Esophagus muscularis mucosa (tissue), 4 donors: ENCODE measurements at places on chromosomes 6 and 20. TPM values are rescaled to one million over a fixed set of nuclear protein-coding genes. Genes with fewer than 3 reads are reported as not detected.
A peak's percentile ranks its signal among the peaks of the same experiment; 100 is the strongest.

GRCh38 chr6:140979642-140980091, 1153.1 kb upstream of the GJE1 start:
- H3K36me3 ChIP-seq = no peaks in the 10 kb centered on the region
- no peaks in the 10 kb centered on the region for H3K27me3 ChIP-seq
- no peak overlapping the region for H3K4me3 ChIP-seq
- H3K27ac ChIP-seq = peak overlapping the region; percentile 64
- H3K4me1 ChIP-seq = peaks cover 21% of the 10 kb centered on the region
- DNase-seq = no peak

DNA sequence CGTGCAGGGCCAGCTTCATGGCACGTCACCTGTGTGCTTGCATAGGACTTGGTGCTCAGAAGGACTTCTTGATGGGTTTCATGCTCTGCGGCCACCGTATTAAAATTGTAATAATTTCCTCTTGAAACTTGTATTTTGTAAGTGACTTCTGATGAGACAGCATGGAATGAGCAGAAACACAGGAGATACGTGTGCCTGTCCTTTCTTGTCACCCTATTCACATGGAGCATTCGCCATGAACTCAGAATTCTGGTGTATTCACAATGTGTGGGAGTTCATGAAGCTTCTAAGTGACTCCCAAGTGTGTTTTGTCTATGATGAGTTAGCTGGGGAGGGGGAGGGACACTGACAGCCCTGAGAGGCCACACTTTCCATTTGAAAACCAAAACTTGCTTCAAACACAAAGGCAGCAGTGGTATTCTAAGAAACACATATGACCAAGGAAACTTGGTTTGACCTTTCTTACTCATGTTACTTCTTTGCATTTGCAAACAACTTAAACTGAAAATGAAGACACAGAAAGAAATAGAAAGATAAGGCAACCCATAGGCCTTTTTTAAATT, 92.1 kb upstream of the NEDD9 start:
- no peaks in the 10 kb centered on the region for H3K27me3 ChIP-seq
- no peak overlapping the region for H3K4me3 ChIP-seq
- H3K36me3 ChIP-seq = no peaks in the 10 kb centered on the region
- H3K4me1 ChIP-seq = no peaks in the 10 kb centered on the region
- DNase-seq = peak; percentile 24

GRCh38 chr20:36604952-36605398, 604 bp upstream of the RAB5IF start:
- no peaks in the 10 kb centered on the region for H3K27me3 ChIP-seq
- peaks cover 23% of the 10 kb centered on the region for H3K36me3 ChIP-seq
- H3K27ac ChIP-seq = peak overlapping the region; percentile 93
- H3K4me1 ChIP-seq = peaks cover 18% of the 10 kb centered on the region
- DNase-seq = no peak

DNA sequence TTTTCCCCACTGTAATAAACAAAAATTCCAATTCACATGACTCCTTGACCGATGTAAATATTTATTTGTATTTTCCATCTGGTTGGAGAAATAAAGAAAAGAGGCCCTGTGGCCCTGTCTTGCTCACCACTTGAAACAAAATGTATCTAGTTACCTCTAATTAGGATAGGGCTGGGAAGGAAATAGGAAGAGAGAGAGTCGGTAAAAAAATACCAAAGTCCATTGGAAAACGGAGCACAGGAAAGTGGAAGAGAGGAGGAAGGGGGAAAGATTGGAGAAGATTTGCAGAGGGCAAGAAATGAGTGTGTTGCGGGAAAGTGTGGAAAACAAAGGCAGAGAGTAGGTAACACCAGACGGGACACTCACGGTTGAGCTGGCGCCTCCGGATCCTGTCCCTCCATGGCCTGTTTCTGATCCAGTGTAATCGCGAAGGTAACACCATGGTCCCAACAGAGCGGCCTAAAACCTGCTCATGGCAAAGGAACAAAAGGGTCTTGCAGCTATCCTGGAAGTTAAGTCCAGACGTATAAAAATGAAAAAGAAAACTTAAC, 105.8 kb upstream of the RIPOR2 start:
- H3K36me3 ChIP-seq = no peaks in the 10 kb centered on the region
- no peak overlapping the region for H3K27ac ChIP-seq
- H3K27me3 ChIP-seq = no peaks in the 10 kb centered on the region
- DNase-seq = peak; percentile 75

DNA sequence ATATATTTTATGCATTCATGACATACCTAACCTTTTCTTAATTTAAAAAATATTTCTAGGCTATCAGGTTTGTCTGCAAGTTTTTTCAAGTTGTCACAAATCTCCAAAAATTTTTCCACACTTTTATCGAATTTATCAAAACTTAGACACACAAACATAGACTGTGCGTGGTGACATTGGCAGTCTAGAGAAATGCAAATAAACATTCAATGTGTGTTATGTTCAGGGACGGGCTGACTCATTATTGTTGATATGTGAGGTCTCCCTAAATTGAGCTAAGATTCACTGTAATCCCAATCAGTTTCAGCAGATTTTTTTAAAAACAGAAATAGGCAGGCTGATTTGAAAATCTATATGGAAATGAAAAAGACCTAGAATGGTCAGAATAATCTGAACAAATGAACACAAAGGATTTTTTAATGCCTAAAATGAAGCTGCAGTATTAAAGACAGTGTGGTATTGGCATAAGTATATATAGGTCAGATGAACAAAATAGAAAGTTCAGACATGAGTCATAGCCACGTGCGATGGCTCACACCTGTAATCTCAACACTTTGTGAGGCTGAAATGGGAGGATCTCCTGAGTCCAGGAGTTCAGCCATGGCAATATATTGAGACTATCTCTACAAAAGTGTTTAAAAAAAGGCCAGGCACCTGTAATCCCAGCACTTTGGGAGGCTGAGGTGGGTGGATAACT, 19.2 kb downstream of the BLTP3A start:
- no peak overlapping the region for H3K27ac ChIP-seq
- no peaks in the 10 kb centered on the region for H3K27me3 ChIP-seq
- no peaks in the 10 kb centered on the region for H3K36me3 ChIP-seq
- H3K4me1 ChIP-seq = no peaks in the 10 kb centered on the region
- no peak overlapping the region for H3K4me3 ChIP-seq

- no peaks in the 10 kb centered on the region for H3K27me3 ChIP-seq
- no peaks in the 10 kb centered on the region for H3K36me3 ChIP-seq
- H3K4me1 ChIP-seq = no peaks in the 10 kb centered on the region
- H3K4me3 ChIP-seq = no peak overlapping the region
- no peak for DNase-seq
Measured at GRCh38 chr6:10465629-10466499, 51.0 kb upstream of the TFAP2A start.

- H3K4me3 ChIP-seq = no peak overlapping the region
- no peak for DNase-seq
- no peak overlapping the region for H3K27ac ChIP-seq
- no peaks in the 10 kb centered on the region for H3K4me1 ChIP-seq
- no peaks in the 10 kb centered on the region for H3K36me3 ChIP-seq
- no peaks in the 10 kb centered on the region for H3K27me3 ChIP-seq
Measured at GRCh38 chr20:59724457-59725366, 120.4 kb downstream of the PHACTR3 start.

DNA sequence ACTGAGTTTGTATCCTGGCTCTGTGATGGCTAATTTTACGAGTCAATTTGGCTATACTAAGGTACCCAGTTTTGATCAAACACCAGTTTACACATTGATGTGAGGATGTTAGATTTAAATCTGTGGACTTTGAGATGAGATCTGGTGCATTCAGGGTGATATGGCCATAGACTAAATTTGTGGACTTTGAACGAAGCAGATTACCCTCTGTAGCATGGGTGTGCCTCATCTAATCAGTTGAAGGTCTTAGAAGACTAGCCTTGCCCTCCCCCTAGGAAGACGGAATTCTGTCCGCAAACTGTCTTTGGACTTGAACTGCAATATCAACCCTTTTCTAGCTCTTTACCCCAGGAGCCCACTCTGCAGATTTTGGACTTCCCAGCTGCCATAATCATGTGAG, 547.8 kb upstream of the CITED2 start:
- H3K36me3 ChIP-seq = no peaks in the 10 kb centered on the region
- no peaks in the 10 kb centered on the region for H3K27me3 ChIP-seq
- no peaks in the 10 kb centered on the region for H3K4me1 ChIP-seq
- no peak overlapping the region for H3K4me3 ChIP-seq
- H3K27ac ChIP-seq = no peak overlapping the region
- DNase-seq = no peak

- H3K4me3 ChIP-seq = no peak overlapping the region
- peaks cover 14% of the 10 kb centered on the region for H3K4me1 ChIP-seq
- DNase-seq = no peak
- H3K27me3 ChIP-seq = no peaks in the 10 kb centered on the region
- H3K27ac ChIP-seq = no peak overlapping the region
Measured at GRCh38 chr6:169786349-169786748, 34.9 kb downstream of the ERMARD start.

GRCh38 chr6:56009636-56010035, 134.2 kb upstream of the BMP5 start:
- no peaks in the 10 kb centered on the region for H3K27me3 ChIP-seq
- no peaks in the 10 kb centered on the region for H3K36me3 ChIP-seq
- no peaks in the 10 kb centered on the region for H3K4me1 ChIP-seq
- H3K4me3 ChIP-seq = no peak overlapping the region
- no peak overlapping the region for H3K27ac ChIP-seq

DNA sequence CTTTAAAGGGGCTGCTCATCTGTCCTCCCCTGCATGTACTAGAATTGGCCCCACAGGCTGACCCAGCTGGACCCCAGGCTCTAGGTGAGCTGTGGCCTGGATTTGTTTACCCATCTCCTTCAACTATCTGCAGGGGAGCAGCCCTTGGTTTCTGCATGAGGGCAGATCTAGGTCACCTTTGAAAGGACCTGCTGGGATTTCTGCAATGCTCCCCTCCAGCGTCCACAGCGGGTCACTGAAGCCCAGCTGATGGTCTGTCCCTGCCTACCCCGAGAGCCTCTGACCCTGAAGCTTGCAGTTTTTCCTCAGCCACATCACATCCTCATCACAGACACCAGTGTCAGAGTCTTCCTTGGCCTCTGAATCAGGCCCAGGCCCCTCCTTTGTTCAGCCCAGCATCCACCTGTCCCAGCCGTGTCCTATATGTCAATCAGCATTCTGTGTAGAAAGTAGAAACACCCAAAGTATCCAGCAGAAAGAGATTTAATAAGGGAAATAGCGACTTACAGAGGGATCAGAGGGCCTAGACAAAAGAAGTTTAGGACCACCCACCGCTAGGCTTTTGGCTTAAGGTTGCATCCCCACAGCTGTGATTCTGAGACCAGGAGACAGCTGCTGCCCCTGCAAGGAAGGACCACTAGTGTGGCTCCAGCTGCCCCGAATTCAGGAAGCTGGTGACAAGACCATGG, 243.1 kb downstream of the LRFN2 start:
- no peak overlapping the region for H3K4me3 ChIP-seq
- no peak overlapping the region for H3K27ac ChIP-seq
- no peaks in the 10 kb centered on the region for H3K4me1 ChIP-seq
- no peaks in the 10 kb centered on the region for H3K36me3 ChIP-seq

DNA sequence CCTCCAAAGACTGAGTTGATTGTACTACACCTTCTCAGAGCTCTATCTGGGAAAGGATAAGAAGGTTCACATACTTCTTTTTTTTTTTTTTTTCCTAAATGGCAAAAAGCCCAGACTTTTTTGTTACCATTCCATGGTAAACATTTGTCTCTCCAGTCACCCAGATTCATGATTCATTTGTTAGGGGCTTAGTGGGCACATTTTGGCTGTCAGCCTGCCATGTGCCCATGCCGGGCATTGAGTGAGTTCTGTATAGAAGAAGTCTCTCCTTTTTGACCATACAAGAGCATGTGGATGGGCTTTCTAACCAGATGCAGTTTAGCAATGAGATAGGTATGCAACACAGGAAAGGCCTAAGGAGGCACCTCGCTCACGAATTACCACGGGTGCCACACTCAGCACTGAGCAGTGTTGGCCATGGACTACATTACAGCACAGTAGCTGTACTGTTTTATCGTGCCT, 447.5 kb upstream of the HSF2 start:
- H3K36me3 ChIP-seq = no peaks in the 10 kb centered on the region
- no peaks in the 10 kb centered on the region for H3K4me1 ChIP-seq
- H3K27me3 ChIP-seq = no peaks in the 10 kb centered on the region
- DNase-seq = no peak

DNA sequence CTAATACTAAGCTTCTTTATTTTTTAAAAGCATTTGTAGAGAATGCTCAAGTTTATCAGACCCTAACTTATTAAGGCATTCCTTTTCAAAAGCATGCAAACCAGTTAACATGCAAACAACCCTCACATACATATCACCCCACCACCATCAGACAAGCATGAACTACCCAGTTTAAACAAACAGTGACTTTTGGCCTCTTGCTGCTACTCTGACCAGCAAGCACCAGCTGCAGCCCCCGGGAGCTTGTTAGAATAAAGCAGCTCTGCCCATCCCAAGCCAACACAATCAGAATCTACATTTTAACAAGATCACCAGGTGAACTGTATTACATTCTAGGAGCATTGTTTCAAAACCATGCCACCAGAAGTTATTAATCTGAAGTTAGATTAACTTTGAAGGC, 5.9 kb upstream of the NUP153 start:
- no peaks in the 10 kb centered on the region for H3K36me3 ChIP-seq
- H3K27me3 ChIP-seq = no peaks in the 10 kb centered on the region
- DNase-seq = no peak
- H3K4me1 ChIP-seq = no peaks in the 10 kb centered on the region

DNA sequence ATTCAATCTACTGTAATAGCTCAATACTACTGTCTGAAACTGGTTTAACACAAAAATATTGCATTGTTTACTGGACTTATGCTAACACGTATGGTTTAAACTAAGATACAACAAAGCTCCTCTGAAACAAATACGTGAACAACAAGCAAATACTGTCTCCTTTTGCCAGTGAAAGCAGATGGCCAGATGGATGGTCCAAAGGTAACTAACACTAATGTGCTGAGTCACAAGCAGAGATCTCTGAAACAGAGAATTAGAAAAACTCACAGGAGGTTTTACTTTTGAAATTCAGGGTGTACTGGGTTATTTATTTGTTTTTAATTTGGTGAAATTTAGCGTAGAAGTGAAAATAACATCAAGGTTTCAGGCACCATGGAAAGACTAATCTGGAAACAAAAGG, 124.3 kb upstream of the SOX4 start:
- H3K4me1 ChIP-seq = no peaks in the 10 kb centered on the region
- no peaks in the 10 kb centered on the region for H3K36me3 ChIP-seq
- no peak overlapping the region for H3K27ac ChIP-seq
- DNase-seq = no peak
- H3K27me3 ChIP-seq = no peaks in the 10 kb centered on the region
- H3K4me3 ChIP-seq = no peak overlapping the region

KIF6 gene
- total RNA-seq = 2.6 TPM

ASIP gene
- total RNA-seq = not detected

ENPP5 gene
- 0.46 TPM for total RNA-seq

TRIM40 gene
- total RNA-seq = not detected

DPPA5 gene
- total RNA-seq = not detected

KIFC1 gene
- total RNA-seq = 0.39 TPM
